ENCODE measurements at places on chromosomes 7 and 10.

- no peak for DNase-seq
Measured at GRCh38 chr10:54011117-54011516, 789.9 kb downstream of the PCDH15 start.

DNA sequence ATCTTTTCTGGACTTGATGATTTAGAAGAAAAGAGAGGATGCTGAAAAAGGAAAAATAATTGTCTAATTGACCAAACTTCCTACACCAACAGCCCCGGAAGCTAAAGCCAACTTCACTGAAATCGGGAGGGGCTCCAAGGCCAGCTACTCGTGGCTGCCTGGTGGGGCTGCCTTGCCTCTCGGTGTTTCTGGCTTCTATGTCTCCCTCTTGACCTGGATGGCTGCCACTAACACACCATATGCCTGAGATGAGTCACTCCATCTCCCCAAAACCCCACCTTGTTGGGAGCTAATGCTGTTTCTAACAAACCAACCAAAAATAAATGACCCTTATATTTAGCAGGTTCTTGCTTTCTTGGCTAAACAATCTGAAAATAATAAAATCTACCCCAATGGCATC, 87.6 kb upstream of the AFAP1L2 start:
- DNase-seq, result no peak

DNA sequence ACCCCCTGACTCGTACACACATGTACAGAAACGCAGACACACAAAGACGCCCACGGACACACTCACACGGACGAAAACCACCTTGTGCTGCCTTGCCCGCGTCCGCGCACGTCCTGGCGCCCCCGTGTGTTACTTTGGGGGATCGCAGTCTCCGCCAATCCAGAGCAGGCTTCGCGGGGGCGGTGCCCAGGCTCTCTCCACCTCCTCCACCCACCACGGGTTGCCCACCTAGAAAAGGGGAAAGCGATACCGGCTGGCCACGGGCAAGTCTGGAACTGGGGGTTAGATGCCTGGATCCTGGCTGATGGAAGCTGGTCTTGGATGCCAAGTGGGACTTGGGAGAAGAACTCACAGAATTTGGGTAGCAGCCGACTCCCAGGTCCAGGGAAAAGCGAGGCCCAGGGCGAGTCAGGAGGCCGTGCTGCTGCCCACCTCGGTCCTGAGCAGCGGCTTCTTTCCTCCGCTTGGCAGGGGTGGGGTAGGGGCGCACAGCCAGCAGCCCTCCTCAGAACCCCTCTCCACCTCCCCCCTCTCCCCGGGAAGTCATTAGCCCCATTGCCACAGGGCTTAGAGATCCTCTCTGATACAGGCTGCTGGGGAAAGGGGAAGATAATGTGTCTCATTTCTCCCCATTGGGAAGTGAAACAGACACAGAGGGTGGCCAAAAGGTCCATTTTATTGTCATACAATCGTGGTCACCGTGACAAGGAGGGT, 4.6 kb upstream of the VGF start:
- DNase-seq, result peak; percentile 86

- no peak for DNase-seq
Measured at GRCh38 chr7:98284335-98285036, 3.0 kb downstream of the BRI3 start.

DNA sequence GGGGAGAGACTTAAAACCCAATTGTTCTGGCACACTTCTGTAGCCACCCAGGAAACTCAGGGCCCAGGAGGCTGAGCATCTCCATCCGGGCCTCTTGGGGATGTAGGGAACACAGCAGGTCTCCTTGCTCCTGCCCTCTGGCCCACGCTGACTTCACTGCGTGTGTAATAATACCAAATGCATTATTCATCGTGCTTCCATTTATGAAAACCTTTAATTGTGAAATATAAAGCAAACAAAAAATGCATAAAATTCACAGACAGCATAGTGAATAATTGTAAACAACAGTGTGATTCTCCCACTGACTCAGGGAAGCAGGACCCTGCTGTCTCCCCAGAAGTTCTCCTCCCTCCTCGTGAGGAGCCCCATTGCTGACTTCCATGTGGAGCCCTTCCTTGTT, 70.3 kb upstream of the SHH start:
- DNase-seq, result no peak

DNA sequence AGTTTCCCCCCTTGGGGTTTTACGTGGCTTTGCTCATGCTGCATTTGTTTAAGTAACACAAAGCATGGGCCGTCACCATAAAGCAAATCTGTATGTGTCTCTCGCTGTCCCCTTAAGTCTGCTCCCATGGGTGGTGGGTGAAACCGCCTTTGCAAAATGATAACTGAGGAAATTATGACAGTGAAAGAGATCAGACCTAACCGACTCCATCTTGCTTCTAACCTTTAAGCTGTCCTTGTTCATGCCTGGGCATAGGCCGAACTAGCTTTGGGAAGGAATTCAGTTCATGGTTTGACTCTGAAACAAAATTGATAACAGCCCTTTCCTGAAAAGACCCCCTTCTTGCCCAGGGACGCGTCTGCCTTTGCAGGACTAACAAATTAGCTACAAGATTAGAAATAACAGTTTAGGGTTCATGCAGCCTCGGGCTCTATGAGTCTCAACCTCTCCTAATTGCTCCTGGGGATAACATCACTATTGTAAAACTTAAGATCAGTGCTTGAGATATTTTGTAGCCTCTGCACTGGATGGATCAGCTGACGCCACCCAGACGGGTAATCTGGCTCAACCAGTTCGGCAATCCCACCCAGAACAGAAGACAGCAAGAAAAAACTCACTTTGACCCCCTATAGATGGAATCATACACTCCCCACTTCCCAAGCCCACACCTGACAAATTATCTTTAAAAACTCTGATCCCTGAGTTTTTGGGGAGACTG, 623.7 kb downstream of the TYW1 start:
- no peak for DNase-seq

DNA sequence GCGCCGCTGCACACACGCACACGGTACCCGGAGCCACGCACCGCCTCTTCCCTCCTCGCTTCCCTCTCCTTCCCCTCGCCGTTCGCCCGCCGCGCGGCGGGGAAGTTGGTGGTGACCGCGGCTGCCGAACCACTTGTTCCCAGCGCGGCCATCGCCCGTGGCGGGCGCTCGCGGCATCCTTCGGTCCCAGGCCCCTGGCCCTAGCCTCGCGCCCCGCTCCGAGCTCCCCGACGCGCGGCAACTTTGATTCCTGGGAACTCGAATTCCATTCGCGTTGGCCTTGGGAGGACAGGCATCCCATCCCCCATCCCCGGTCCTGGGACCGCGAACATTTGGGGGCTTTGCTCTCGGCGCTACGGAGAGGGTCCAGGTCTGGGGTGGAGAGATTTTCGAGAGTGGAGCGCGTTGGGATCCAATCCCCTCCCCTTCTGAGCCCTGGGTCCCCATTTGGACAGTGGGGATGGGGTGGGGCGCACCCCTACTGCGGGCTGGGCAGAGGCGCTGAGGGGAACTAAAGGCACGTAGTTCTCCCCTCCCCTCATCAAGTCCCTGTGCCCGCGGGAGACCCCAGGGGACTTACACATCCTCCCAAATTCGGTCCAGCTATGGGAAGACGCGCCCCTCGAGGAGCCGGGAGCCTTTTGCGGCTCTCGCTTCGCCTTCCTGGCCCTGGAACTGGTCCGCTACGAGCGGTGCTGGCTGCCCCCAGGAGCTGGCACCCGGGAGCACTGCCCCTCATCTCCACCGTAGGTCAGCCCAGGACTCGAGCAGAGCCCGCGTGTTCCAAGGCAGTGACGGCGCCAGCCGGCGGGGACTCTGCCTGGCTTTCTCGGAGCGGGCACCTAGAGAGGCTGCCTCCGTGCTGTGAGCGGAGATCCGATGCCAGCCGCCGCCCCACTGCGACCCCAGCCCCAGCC, 834 bp downstream of the CDH23 start:
- peak; percentile 44 for DNase-seq

- no peak for DNase-seq
Measured at GRCh38 chr10:130801784-130802183, 509.7 kb downstream of the TCERG1L start.

DNA sequence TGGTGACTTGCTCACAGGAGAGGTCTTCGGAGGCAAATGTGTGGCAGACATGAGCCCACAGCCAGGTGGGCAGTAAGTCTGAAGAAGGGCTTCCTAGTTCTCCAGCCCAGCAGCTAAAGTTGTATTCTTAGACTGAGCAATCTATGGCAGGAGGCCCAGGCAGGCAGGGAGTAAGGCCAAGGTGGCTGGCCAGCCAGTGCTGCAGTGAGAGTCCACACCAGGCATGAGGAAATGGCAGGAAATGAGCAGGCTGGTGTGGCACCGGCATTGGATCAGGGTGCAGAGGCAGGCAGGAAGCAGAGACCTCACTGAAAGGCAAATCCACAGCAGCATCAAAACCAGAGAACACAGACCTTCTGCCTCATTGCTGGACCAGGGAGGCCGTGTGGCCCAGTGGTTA, 84.6 kb upstream of the PDE1C start:
- DNase-seq, result no peak

DNA sequence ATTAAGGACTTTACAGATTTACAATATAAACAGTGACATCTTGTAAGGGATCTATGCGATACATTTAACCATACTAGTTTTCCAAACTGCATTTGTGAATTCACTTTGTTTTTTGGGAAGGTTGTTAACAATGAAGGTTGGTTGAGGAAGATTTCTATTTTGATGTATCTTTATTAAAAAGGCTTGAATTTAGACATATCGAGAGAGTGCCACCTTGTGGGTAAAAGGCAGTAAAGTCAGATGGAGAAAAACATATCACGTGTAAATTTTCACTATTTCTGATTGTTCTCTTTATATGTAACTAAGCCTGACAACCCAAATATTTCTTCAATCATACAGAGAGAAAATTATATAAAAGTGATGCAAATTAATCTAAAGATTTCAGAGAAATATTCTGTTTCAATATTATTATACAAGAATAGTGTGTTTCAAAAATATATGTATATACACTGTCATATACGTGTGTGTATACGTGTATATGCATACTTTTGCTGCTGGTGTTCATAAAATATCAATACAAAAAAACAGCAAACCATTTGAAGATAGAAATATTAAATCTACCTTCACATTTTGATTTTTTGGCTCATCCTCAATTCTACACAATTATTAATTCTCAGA, 988.6 kb downstream of the SORCS1 start:
- DNase-seq, result no peak

Data from WTC11 (cell line).